Esophagus squamous epithelium (tissue), 5 donors: ENCODE measurements at places on chromosomes 1 and 21.

GRCh38 chr1:156583821-156584622, 4.5 kb downstream of the TTC24 start:
- DNase-seq, result no peak

DNA sequence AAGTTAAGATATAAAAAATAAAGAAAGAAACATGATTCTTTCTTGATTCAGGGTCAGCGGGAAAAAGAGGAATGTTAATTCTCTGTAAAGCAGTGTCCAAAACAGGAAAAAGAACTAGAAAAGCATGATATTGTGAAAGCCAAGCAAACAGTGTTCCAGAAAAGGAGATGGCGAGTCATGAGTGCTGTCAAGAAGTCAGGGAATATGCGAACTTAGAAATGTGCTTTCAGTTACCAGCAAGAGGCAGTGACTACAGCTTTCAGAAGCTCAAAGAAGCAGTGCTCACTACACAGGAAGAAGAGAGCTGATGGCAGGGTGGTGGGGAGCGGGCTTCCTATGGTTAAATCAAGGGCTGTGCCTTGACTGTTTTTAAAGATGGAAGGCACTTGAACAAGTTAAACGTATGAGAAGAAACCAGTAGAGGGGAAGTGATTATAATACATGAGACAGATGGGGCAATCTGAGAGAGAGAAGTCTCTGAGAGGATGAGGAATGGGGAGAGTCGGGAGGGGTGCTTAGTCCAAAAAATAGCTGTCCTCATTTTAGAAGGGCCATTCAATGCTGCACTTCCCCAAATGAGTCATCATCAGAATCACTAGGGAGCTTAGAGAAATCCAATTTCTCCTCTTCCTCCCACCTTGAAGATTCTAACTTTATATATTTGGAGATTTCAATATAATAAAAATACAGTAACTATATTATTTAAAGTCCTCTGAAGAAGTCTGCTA, 90.4 kb downstream of the KCNK1 start:
- no peak for DNase-seq

DNA sequence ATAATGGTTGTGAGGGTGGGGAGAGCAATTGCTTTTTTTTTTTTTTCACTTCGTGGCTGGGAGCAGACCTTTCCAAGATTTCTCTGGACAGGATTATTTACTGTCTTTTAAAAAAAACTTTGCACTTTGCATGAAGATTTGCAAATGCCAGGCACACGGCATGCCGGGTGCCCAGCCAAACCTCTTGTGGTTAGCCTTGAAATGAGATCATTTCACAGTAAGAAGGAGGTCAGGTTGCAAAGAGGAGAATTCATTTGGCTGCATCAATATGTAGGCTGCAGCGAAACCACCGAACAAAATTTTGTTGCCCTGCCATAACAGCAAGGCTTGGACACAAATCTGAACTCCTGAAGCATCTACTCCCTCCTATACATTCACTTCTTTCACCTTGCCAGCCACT, 36.5 kb upstream of the KCND3 start:
- no peak for DNase-seq

GRCh38 chr1:41950820-41951219, 32.1 kb upstream of the HIVEP3 start:
- DNase-seq, result no peak

DNA sequence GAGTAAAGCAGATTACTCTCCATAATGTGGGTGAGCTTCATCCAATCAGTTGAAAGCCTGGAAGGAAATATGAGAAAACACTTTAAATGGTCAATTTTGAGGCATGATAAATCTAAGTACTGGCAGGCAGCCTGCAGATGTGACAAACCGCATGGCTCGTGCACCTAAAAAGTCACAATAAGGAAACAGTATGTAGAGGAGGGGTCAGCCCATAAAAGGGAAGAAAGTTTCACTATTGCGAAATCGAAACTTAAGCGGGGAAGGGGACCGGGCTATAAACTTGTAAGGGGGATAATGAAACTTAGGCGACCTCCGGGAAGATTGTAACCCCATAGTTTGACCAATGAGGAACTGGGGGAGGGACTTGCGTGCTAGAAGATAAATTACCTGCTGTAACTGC, 109.8 kb downstream of the PLPPR4 start:
- DNase-seq, result no peak

- no peak for DNase-seq
Measured at GRCh38 chr1:17696417-17697301, 58.5 kb upstream of the ACTL8 start.

DNA sequence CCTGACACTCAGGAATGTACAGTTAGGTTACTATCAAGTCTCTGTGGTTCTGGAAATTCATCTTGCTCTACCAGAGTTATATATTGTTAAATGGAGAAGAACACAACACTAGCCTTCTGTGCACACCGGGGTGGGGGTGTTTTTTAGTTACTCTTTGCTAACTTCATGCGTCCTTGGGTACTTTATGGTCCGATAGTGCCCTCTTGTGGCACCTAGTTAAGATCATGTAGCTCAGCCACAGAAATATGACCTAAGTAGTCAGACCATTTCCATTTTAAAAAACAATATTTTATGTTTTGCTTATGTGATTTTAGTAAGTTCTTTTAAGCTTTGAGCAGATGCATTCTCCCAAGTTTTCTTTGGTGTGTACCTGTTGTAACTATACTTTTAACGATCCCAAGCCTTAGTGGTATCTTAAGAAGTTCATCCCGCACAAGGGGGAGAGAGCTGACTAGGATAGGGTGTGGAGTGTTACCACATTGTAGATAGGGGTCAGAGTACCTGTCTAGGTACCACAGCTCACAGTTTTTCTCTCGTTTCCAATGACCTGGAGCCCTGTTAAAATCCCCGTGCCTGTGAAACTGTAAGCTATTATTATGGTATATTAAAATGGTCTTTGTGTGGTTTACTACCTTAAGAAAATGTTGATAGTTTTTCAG, 20.6 kb upstream of the SH3D21 start:
- DNase-seq, result no peak

- no peak for DNase-seq
Measured at GRCh38 chr1:165545974-165546373, 2.2 kb downstream of the LRRC52 start.

DNA sequence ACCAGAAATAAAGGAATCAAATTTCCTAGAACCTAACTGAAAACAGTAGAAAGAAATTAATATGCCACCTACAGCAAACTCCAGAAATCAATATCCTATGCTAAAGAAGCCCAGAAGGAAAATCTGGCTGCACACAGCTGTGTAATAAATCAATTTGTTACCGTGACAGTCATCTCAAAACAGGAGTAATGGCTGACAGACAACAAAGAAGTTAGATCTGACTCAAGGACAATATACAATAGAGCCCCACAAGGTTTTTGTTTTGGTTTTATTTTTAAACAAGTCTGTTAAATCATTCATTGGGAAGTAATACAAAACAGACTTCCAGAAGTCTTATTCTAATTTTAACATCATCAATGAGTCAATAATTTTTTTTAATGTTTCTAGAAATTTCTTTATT, 168.4 kb downstream of the RERE start:
- DNase-seq, result no peak

- DNase-seq, result no peak
Measured at GRCh38 chr1:153288634-153289275, 24.0 kb downstream of the PGLYRP3 start.

- no peak for DNase-seq
Measured at GRCh38 chr1:55695552-55695951, 480.4 kb upstream of the USP24 start.

- DNase-seq, result no peak
Measured at GRCh38 chr1:41802532-41803501, 115.9 kb downstream of the HIVEP3 start.

GRCh38 chr1:74763807-74764206, 30.9 kb downstream of the TYW3 start:
- DNase-seq, result no peak

GRCh38 chr1:204725821-204726448, 40.4 kb upstream of the LRRN2 start:
- DNase-seq, result no peak

- DNase-seq, result no peak
Measured at GRCh38 chr1:61638296-61638695, 86.6 kb downstream of the TM2D1 start.

DNA sequence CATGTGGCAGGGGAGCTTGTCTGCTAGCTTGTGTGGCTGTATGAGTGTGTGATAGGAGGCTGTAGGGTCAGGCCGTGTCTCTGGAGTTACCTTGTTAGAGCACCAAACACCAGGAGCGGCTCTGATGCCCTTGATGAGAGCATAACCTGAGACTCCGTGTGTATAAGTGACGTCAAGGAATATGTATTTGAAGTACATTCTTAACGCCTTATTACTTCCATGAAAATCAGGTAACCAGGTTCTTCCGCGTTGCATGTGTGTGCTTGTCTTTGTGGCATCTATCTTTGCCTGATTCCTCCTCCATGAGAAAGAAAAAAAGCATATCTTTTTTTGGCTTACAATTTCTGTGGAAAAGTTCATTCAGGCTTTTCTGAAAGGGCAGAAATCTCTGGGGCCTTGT, 4.6 kb downstream of the OLFML3 start:
- no peak for DNase-seq

- no peak for DNase-seq
Measured at GRCh38 chr1:46721686-46722205, 2.8 kb upstream of the EFCAB14 start.

DNA sequence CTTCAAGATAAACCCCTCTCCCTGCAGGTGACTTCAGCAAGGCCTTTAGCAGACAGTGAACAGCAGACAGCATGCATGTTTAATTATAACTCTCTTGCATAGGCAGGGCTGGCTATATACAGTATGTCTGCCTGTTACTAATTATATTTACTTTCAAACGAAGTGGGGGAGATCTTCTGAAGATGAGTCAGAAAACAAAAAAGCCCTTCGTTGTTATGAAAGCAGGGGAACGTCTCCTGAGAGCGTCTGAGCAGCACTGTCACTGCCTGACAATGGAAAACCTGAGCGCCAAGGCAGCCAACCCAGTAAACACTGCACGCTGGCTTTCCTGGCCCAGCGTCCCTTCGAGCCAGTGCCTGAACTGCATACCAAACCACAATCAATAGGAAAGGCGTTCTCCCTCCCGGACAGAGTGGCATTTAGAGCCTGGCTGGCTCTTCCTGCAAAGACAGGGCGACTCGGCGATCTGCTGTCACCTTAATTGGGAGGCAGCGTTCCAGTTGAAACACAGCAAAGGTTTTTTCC, 54.1 kb downstream of the TOMM20 start:
- DNase-seq, result no peak

- no peak for DNase-seq
Measured at GRCh38 chr1:44417351-44418021, 12.4 kb downstream of the RNF220 start.

GRCh38 chr1:20143734-20144565, 4.8 kb downstream of the PLA2G2F start:
- DNase-seq, result no peak
